NCI-H187 treated with DMSO at 0.1 percent for 48 hours (cell line): ENCODE measurements at places on chromosomes 4 and X.

DNA sequence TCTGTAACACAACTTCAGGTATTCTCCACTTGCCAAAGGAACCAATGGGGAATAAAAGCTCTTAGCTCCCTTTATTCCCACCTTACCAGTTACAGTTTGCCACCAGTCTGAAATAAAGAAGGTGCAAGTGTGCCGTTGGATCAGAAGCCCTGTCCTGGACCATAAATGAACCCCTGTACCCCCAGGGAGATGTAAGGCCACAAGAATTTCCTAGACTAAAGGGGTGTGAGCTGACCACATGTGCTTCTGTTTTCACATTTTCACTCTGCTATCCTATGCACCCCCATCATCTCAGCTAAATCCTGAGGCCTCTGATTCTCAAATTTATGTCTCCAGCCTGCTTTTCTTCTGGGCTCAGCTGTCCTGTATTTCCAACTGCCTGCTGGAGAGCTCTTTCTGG is 221.2 kb downstream of the SPRY1 start:
- DNase-seq: no peak

GRCh38 chrX:49754233-49754857 is 58.6 kb upstream of the PAGE1 start:
- DNase-seq: no peak

- DNase-seq: no peak
Measured at GRCh38 chr4:125390126-125390525, 75.4 kb downstream of the FAT4 start.

- DNase-seq: no peak
Measured at GRCh38 chrX:46381630-46382029, 163.6 kb downstream of the ZNF674 start.

DNA sequence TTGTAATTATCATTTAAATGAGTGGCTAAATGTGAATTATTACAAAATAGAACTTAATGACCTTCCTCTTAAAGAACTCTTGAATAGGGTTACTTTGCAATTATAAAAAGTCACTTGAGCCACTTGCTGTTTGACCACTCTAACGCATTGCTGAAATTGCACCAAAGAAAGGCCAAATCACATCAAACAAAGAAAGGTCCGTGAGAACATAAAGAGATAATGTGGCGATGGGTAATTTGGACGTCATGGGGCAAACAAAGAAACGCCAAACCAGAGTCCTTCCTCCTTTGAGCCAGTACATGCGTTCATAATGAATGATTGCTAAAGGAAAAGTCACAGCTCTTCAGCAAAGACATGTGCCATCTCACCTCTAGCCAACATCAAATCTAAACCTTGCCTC is 229.8 kb upstream of the STS start:
- no peak for DNase-seq

GRCh38 chrX:10356979-10357378 is 200.2 kb downstream of the CLCN4 start:
- DNase-seq: no peak

GRCh38 chrX:74493806-74494205 is 72.5 kb downstream of the SLC16A2 start:
- DNase-seq: no peak

- peak; percentile 26 for DNase-seq
Measured at GRCh38 chrX:111431001-111431400, 19.0 kb upstream of the DCX start.

- DNase-seq: no peak
Measured at GRCh38 chrX:119424999-119425398, 25.9 kb downstream of the SLC25A43 start.

- no peak for DNase-seq
Measured at GRCh38 chr4:95155759-95156451, 392.9 kb downstream of the UNC5C start.

DNA sequence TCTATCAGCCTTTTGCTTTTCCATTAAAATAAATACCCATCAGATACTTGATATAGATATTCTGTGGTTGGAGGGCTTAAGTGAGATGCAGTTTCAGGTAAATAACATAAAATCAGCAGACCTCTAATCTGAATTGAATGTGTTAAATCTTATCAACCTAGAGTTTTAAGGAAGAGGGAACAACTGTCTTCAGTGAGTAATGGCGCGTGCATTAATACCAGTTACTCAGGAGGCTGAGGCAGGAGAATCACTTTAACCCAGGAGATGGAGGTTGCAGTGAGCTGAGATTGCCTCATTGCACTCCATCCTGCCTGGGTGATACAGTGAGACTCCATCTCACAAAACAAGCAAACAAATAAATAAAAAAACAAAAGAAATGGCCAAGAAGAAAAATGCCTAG is 54.3 kb downstream of the FAT4 start:
- DNase-seq: no peak
